ENCODE measurements at places on chromosomes 7 and 10.

GRCh38 chr7:146565872-146566271, 449.3 kb downstream of the CNTNAP2 start:
- no peak for DNase-seq

DNA sequence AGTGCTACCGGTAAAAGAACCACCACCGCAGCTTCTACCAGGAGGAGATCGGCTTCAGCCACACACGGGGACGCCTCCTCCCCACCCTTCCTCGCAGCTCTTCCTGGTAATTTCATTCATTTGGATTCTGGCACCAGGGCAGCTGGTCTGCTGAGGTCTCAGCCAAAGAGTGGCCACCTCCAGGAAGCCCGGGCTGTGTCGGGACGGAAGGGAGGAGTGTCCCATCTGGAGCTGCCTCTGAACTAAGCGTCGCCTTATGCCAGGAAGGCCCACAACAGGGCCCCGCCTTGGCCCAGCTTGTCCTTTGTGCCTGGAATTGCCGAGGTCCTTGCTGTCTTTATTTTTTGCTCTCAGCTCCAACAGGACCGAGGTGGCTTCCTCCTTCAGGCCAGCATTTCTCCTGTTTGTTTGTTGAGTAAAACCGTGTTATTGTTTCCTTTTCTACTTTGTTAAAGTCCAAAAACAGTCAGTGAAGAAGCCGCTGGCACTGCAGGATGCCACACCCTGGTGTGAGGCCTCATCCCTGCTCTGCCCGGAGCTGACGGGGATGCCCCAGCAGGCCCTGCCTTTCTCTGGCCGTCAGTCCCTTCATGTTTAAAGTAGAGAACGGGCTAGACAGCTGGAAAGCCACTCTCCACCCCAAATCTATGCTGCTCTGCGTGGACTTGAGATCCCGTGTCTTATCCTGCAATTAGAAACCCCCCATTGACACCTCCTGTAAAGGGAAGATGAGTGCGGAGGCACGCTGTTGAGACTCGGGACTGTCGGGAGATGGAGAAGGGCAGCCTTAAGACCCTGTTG, 24.5 kb upstream of the TTYH3 start:
- DNase-seq = peak; percentile 64

DNA sequence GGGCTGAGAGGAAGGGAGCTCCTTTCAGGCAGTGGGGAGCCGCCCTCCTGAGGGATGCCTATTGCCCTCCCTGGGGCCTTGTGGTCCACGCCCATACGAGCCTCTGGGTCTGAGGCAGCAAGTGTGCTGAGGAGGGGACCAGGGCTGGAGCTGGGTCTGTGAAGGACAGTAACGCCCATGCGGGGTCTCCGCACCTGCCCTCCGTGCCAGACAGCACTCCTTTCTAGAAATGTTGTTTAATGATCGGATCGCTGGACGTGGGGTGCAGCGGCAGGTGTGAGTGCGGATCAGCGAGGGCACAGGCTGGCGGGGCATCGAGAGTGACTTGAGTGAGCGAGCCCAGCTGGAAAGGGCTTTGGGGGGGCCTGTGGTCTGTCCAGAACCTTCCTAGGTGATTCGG, 70.1 kb downstream of the ELFN1 start:
- no peak for DNase-seq

DNA sequence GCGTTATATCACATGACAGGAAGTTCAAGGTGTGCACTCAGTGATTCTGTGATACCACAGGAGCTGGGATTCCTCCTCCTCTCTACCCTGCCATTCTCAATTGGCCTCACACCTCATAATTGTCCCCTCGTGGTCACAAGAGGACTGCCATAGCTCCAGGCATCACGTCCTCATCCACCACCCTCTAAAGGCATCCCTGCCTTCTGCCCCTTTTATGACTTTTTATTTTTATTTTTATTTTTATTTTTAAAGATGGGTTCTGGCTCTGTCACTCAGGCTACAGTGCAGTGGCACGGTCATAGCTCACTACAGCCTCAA, 47.0 kb downstream of the PDGFA start:
- DNase-seq = no peak

DNA sequence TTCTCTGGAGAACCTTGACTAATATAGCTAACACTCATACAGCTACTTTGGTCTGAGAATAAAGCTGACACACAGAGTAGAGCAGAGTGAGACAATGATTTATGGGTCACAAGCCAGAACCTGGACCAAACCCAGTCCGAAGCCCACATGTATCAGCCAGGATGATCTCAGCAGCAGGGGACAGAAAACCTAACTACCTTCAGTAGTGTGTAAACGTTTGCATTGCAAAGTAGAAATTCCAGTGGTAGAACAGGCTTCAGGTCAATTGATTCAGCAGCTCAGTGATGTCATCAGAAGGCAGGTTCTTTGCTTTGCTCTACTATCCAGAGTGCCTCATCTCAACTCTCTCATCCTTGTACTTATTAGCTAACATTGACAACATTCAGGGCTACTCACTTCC, 62.5 kb upstream of the PALS2 start:
- DNase-seq = no peak

GRCh38 chr10:87837445-87837844, 19.4 kb upstream of the ATAD1 start:
- DNase-seq = no peak

- peak; percentile 62 for DNase-seq
These were observed 89.7 kb upstream of the FAM20C start for GRCh38 chr7:102721-103120.

DNA sequence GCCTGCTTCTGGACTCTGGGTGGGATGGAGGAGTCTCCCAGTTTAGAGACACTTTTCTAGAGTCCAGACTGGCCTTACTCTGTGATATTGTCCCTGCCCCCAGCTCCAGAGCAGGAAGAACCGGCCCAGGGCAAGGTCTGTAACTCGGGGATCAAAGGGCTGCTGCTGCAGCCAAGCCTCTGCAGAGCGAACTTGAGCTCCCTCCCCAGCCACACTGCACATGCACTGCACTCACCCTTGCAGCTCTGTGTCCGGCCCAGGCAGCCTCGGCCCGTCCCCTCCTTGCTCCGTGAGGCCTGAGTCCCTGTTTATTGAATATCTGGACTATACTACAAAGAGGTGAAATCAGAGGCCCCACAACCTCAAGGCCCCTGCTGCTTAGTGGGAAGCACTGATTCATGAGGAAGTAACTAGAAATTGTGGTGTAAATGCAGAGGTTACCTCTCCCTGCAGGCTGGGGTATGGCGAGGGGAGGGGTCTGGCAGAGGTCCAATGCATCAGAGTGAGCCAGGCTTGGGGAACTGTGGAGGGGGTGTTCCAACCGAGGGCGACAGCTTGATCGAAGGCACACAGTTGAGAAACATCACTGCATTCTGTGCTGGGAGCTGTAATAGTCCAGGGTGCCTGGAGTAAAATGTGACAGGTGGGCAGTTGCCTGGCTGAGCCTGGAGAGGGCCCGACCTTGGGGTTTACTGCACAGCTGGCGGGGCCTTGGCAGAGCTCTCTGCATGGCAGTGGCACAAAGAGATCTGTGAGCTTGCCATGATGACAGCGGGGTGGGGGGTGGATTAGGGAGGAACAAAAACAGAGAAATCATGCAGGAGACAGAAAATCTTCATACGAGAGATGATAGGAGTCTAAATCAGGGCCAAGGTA, 49.1 kb downstream of the AOC1 start:
- no peak for DNase-seq

GRCh38 chr7:37540917-37541316, 92.3 kb upstream of the ELMO1 start:
- DNase-seq = no peak

DNA sequence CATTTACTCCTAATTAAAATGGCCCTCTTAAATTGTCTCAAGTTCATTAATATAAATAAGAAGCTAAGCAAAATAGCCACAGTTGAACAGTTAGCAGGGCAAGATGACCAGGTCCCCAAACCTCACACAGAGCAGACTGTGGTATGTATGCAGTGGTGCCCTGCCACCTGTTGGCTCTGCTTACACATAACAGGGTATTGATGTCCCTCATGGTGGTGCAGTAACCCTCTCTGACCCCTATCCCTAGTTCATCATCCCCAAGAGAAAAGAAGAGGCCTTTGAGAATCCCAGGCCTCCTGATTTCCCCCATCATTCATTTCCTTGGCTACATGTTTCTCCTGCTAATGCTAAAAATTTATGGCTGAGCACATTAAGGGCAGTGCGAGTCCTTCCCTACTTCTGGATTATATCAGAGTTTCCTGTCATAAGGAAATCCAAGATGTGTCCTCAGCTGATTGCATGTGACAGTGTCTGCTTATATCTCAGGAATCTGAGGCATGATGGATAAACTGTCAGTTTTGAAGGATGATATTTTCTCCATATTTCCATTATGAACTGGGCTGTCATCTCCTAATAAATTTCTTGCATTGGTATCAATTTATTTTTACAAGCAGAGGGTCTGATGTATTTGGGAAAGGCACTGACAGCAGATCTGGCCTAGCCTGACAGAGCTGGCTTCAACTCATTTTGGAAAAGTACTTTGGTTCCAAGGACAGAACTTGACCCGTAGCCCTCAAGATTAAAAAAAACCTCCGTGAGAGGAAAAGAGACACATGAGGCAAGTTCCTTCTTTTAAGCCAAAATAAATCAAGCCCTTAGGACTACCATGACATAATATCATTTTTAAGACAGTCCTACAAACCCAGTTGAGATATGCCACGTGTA, 880.6 kb downstream of the LRMDA start:
- DNase-seq = peak; percentile 44

DNA sequence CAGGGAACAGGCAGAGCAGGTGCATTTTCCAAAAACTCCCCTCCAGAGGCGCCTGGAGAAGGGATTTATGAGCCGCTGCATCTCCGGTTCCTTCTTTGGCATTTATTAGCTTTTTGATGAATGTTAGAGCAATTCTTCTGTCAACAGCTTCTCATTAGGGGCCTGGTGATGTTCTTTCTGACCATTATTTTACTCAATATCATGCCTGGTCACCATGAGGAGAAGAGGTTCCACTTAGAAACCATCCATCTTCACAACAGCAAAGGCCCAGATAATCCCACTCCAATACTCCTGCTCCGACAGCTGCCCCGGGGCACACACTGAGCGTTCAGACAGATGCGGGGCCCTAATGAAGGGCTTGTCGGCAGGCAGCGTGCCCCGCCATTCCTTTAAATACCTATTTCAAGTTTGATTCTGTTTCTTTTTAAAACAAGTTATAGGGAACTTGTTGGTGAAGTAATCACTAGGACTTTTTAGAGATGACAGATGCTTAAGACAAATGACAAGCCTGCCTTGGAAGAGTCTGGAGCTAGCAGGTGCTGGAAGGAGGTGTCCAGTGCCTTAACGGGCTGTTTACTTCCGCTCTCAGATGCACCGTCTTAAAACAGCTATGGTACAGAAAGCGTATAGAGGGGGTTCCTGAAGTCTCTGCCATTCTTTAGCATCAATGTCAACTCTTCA, 31.7 kb downstream of the ECHDC3 start:
- no peak for DNase-seq

GRCh38 chr10:88455831-88456230, 127.3 kb downstream of the RNLS start:
- peak; percentile 21 for DNase-seq

DNA sequence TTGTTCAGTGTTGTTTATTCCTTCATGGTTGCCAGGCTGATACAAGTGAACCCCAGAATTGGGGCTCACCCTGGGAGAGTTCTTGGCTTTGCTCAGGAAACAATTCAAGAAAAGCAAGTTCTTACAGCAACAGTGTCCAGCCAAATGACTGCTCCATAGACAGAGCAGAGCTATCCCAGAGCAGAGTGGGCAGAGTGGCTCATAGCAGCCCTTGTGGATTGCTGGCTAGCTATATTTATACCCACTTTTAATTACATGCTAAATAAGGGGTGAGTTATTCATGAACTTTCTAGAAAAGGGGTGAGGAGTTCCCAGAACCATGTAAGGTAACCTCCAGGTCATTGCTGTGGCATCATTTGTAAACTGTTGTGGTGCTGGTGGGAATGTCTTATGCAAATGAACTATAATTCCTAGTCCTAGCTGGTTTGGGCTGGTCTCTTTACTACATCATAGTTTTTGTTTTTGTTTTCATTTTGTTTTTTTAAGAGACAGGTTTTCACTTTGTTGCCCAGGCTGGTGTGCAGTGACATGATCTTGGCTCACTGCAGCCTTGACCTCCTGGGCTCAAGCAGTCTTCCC, 59.9 kb upstream of the HBP1 start:
- DNase-seq = no peak

GRCh38 chr7:135277161-135277560, 43.5 kb downstream of the STRA8 start:
- no peak for DNase-seq

GRCh38 chr10:43978091-43978490, 329.4 kb upstream of the ZNF32 start:
- DNase-seq = no peak

- DNase-seq = peak; percentile 16
These were observed 75.9 kb downstream of the LMBR1 start for GRCh38 chr7:156816943-156817572.

DNA sequence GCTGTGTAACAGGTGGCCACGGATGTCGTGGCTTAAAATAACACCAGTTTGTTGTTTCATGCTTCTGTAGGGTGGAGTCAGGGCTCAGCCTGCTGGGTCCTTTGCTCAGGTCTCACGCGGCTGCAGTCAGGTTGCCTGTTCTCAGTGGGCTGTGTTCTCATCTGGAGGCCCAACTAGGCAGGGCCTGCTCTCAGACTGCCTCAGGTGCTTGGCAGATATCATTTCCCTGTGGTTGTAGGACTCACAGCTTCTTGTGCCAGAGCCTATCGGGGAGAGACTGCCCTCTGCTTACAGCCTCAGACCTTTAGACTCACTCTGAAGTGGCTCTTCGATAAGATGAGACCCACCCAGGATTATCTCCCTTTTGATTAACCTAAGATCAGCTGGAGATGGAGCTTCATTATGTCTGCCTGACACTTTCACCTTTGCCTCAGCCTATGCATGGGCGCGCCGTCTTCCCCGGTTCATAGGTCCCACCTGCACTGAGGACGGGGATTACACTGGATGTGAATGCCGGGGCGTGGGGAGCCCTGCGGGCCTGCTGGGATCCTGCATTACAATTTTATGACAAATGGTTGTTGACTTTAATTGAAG, 55.3 kb downstream of the INPP5A start:
- DNase-seq = no peak

DNA sequence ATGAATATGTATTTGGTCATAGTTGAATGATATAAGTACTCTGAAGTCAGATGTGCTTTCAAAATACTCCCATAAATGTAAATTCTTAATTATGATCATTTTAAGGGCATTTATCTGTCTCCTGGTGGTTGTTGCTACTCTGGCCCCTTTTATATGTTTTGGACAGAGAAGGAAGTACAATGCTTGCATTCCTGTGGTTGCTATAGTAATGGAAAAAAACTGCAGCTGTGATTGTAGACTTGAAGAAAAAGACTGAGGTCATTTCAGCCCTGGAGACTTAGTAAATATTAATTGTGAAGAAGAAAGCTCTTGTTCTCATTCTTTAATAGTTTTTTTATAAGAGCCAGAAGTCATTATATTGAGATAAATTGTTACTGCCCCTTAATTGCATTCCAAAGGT, 70.2 kb upstream of the FERD3L start:
- peak; percentile 72 for DNase-seq

- DNase-seq = no peak
These were observed 527.7 kb downstream of the GALNT17 start for GRCh38 chr7:71659622-71660021.

All from AG08395 (cell line).